ENCODE measurements at places on chromosomes 5 and 9. TPM values are rescaled to one million over a fixed set of nuclear protein-coding genes. Genes with fewer than 3 reads are reported as not detected.

DNA sequence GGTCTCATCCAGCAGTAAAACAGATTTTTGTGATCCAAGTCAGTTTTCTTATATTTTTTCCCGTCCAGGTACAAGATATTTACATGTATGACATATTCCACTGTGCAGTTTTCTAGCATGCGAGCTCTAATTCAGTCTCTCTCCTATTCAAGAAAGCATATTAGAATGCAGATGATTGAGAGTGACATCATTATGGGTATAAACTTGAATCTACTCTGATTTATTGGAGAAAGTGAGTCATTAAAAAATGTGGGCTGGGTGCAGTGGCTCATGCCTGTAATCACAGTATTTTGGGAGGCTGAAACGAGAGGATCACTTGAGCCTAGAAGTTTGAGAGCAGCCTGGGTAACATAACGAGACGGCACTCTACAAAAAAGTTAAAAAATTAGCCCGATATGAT, 6.2 kb downstream of the FER start:
- no peak overlapping the region for H3K4me3 ChIP-seq
- H3K27me3 ChIP-seq: no peaks in the 10 kb centered on the region
- peaks cover 10% of the 10 kb centered on the region for H3K4me1 ChIP-seq
- no peak for DNase-seq
- no peaks in the 10 kb centered on the region for H3K36me3 ChIP-seq
- peak overlapping the region; percentile 22 for H3K27ac ChIP-seq

DNA sequence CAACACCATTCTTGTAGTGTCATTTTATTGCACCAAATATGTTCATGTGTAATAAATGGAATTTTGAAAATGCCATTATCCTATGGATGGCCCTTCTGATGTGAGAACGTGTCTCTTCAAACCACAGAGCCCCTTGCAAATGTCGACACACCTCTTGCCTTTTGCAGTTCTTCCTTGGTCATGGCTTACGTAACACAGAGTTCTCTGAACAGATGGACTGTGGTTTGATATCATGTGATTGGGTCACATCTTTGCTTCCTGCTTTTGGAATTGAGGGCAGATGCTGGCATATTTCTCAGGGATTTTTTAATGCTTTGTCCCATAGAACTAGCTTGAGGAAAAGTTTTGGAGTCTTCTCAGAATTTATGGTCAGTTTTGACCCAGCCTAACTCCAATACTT, 4.6 kb downstream of the TGFBR1 start:
- peak overlapping the region; percentile 8 for H3K27ac ChIP-seq
- no peak for DNase-seq
- no peak overlapping the region for H3K4me3 ChIP-seq
- H3K36me3 ChIP-seq: no peaks in the 10 kb centered on the region

Gene C1QTNF2
- total RNA-seq: 1.0 TPM

Gene MAP1B
- 2,530 TPM for total RNA-seq

Gene TRIP13
- total RNA-seq: 3.9 TPM
